ENCODE measurements at places on chromosomes 11 and 22. TPM values are rescaled to one million over a fixed set of nuclear protein-coding genes. Genes with fewer than 3 reads are reported as not detected.

DNA sequence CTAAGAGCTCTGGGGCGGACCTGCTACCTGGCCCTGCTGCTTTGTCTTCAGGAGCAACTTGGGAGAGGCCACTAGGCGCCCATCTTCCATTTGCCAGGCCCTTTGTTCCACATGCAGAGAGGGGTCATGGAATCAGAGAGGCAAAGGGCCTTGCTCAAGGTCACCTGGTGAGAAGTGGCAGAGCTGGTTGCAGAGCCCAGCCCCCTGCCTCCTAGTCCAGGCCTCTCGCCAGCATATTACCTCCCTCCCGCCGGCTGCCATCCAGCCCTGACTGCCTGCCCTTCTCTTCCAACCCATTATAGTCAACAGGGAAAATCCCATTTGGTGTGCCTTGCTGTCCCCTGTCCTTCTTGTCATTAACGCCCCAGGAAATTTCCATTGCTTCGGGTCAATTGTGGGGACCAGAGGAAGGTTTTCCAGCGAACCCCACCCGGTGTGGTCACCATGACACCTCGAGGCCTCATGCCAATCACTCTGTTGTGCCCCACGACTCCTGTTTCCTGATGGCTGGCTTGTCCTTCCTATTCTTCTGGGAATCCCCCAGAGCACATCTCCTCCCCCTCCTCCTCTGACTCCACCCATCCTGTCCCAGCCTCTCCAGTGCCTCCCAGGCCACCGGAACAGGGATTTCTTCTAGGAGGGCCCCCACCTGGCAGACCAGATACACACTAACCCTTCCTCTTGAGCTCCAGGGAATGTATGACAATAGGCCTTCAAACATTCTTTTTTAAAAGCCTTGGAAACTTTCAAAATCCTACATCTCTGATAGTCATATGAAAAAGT, 77.0 kb downstream of the NECTIN1 start:
- DNase-seq, result no peak

- DNase-seq, result peak; percentile 21
These were observed 44.3 kb downstream of the NNMT start for GRCh38 chr11:114340311-114341131.

MS4A3 gene
- not detected for total RNA-seq

DNA sequence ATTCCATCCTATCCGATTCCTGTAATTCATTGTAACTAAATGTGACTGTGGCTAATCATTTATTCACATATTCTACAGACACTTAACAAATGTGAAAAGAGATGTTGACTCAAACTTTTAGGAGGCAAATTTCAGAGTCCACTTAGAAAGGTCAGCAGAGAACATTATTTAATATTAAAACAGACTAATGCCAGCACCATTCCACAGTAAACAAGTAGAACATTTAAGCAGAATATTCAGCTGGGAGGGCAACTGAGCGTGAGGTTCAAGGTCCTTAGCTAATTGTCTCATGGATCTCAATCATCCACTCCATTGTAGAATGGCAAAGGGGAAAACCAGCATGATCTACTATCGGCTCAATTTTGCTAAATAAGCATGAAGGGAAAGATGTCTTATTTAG, 5.1 kb upstream of the SLC5A12 start:
- DNase-seq, result no peak
